Common myeloid progenitor, CD34-positive (primary cell): ENCODE measurements at places on chromosomes 7 and 10.

- DNase-seq, result no peak
Observed at GRCh38 chr10:124516181-124516580, 54.6 kb downstream of the LHPP start.

DNA sequence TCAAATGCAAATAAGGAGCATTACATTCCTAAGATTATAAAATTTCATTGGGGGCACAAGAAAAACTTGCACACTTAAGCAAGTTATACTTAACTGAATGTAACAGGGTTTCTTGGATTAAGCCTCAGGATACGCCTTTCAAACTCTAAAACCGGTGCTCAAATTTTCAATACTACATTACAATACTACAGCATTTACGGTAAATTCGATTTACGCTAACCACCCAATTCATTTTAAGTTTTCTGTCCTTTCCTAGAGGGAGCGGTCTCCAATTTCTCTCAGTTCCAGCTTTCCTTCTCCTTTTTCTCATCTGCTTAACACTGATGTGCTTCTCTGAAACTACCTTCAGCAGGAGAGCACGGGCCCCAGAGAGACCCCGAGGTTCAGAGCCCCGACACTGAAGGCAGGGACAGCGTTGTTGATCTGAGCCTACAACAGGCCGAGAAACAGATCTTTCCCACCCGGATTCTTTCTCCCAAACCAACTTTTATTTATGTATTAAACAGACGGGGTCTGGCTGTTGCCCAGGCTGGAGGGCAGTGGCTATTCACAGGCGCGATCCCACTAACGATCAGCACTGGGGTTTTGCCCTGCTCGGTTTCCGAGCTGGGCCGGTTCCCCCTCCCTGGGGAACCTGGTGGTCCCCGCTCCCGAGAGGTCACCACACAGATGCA lies 798 bp downstream of the ZNF425 start:
- no peak for DNase-seq

GRCh38 chr7:8724080-8724718 lies 290.8 kb downstream of the NXPH1 start:
- peak; percentile 7 for DNase-seq

DNA sequence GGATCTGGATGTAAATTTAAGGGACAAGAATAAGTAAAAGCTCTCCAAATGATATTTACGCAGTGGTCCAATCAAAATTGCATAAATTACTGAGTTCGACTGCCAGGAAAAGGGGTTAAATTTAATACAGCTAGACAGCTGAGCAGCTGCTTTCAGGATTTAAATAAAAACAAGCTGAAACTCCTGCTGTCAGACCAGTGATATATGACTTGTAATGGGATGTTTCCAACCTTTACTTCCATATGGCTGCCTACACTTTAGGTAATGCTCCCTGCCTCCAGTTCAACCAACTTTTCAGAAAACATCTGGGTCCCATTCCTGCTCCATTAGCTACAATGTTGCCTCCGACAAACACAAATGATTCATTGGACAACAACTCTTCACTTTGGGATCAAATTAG lies 326.3 kb upstream of the DGKB start:
- DNase-seq, result no peak

GRCh38 chr7:22427104-22427503 lies 70.2 kb upstream of the RAPGEF5 start:
- DNase-seq, result no peak

DNA sequence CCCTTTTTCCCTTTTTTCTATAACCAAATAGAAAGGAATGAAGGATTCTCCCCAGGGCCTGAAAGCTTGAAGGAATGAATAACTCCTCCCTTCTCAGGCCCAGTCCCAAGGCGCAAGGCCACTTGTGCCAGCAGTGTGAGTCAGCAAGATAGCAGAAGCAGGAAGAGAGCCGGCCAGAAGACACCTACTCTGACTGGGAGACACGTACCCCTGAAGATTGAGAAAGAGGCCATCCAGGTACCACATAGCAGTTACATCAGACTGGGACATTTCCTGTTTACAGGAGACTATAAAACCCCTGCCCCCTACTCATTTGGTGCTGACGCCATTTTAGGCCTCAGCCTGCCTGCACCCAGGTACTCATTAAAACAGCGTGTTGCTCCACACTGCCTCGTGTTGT lies 65.5 kb downstream of the LRRC17 start:
- peak; percentile 68 for DNase-seq
